H1 (cell line): ENCODE measurements at places on chromosomes 2 and 18. TPM values are rescaled to one million over a fixed set of nuclear protein-coding genes. Genes with fewer than 3 reads are reported as not detected.

The RESP18 gene
- not detected in 2 replicates for total RNA-seq

The KDM3A gene
- total RNA-seq: 25.3 and 29.2 TPM in 2 replicates

The MTCL1 gene
- 60.8 and 62.0 TPM in 2 replicates for total RNA-seq

- no peak overlapping the region for H3K4me3 ChIP-seq
- no peaks in the 10 kb centered on the region for H3K36me3 ChIP-seq
- peaks cover 4% of the 10 kb centered on the region for H3K4me1 ChIP-seq
- no peaks in the 10 kb centered on the region for H3K27me3 ChIP-seq
- no peak overlapping the region for H3K27ac ChIP-seq
These were observed 74.2 kb downstream of the NCAPH start for GRCh38 chr2:96409820-96410164.

The LONRF2 gene
- 0.42 and 0.74 TPM in 2 replicates for total RNA-seq

- H3K27ac ChIP-seq: no peak overlapping the region
- no peak overlapping the region for H3K4me3 ChIP-seq
These were observed 647.9 kb downstream of the PLCL1 start for GRCh38 chr2:198452327-198452726.

- no peak for DNase-seq
- H3K27me3 ChIP-seq: no peaks in the 10 kb centered on the region
- no peak overlapping the region for H3K4me3 ChIP-seq
- no peak overlapping the region for H3K27ac ChIP-seq
- H3K4me1 ChIP-seq: no peaks in the 10 kb centered on the region
- no peaks in the 10 kb centered on the region for H3K36me3 ChIP-seq
These were observed 11.3 kb downstream of the HYCC2 start for GRCh38 chr2:201059961-201060755.

GRCh38 chr2:161005170-161005569, 155.1 kb upstream of the TANK start:
- no peaks in the 10 kb centered on the region for H3K36me3 ChIP-seq
- no peaks in the 10 kb centered on the region for H3K4me1 ChIP-seq
- no peak for DNase-seq
- no peak overlapping the region for H3K4me3 ChIP-seq

DNA sequence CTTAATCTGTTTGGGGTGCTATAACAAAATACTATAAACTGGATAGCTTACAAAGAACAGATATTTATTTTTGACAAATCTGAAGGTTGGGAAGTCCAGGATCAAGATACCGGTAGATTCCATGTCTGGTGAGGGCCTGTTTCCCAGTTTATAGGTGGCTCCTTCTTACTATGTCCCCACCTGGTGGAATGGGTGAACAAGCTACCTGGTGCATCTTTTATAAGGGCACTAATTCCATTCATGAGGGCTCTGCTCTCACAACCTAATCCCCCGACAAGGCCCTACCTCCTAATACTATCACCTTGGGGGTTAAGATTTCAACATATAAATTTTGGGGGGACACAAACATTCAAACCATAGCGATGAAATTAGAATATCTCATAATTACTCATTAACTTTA, 15.6 kb upstream of the NEMP2 start:
- no peaks in the 10 kb centered on the region for H3K36me3 ChIP-seq
- no peaks in the 10 kb centered on the region for H3K27me3 ChIP-seq
- H3K27ac ChIP-seq: no peak overlapping the region
- H3K4me3 ChIP-seq: no peak overlapping the region
- DNase-seq: no peak
- no peaks in the 10 kb centered on the region for H3K4me1 ChIP-seq

GRCh38 chr2:182447863-182448262, 21.0 kb upstream of the PDE1A start:
- no peak overlapping the region for H3K4me3 ChIP-seq
- no peak for DNase-seq
- no peaks in the 10 kb centered on the region for H3K36me3 ChIP-seq
- H3K27me3 ChIP-seq: no peaks in the 10 kb centered on the region

- no peaks in the 10 kb centered on the region for H3K4me1 ChIP-seq
- DNase-seq: no peak
These were observed 737.6 kb downstream of the SLC4A3 start for GRCh38 chr2:220365023-220365422.

The LAMA1 gene
- 48.7 and 48.8 TPM in 2 replicates for total RNA-seq

DNA sequence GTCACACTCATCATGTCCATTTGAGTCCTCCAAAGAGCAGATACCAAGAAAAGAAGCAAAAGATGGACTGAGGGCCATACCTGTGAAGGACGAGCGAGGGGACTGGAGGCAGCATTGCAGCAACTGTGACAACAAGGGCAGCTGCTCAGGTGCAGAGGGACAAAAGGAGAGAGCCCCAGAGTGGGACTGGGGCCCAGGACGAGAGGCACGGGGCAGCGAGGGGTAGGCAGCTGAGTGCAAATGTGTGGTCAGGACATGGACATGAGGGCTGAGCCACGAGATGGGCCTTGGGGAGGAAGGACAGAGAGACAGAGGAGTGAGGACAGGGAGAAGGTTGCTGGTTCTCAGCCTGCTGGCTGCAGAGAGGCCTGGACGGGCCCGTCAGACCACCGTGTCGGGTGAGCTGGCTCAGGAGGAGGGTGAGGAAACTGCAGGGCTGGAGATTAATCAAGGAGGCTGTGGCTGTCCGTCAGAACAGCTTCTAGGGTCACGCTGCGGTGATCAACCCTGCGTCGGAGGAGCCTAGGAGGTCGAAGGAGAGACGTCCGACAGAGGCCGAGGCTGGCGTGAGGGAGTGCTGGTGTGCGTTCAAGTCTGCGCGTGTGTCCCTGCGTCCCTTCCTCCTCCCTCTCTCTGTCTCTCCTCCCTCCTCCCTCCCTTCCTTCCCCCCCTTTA, 206.8 kb upstream of the HDAC4 start:
- DNase-seq: no peak
- no peaks in the 10 kb centered on the region for H3K27me3 ChIP-seq
- H3K36me3 ChIP-seq: no peaks in the 10 kb centered on the region
- no peak overlapping the region for H3K27ac ChIP-seq

DNA sequence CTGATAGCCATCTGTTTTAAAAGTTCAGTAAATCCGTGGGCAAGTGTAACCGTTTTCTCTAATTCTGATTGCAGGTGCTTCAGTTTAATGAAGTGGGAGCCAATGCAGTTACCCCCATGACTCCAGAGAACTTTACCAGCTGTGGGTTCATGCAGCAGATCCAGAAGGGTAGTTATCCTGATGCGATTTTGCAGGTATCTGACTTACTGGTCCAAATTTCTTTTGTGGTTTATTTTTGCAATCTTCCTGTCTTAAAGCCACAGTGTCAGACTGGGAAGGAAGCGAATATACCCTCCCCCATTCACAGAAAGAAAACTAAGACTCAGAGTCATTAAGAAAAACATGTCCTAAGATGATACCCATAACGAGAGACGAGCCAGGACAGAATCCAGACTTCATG, 7.7 kb downstream of the SERPINB2 start:
- DNase-seq: no peak
- no peaks in the 10 kb centered on the region for H3K36me3 ChIP-seq
- H3K27ac ChIP-seq: no peak overlapping the region
- no peaks in the 10 kb centered on the region for H3K27me3 ChIP-seq
- no peaks in the 10 kb centered on the region for H3K4me1 ChIP-seq

DNA sequence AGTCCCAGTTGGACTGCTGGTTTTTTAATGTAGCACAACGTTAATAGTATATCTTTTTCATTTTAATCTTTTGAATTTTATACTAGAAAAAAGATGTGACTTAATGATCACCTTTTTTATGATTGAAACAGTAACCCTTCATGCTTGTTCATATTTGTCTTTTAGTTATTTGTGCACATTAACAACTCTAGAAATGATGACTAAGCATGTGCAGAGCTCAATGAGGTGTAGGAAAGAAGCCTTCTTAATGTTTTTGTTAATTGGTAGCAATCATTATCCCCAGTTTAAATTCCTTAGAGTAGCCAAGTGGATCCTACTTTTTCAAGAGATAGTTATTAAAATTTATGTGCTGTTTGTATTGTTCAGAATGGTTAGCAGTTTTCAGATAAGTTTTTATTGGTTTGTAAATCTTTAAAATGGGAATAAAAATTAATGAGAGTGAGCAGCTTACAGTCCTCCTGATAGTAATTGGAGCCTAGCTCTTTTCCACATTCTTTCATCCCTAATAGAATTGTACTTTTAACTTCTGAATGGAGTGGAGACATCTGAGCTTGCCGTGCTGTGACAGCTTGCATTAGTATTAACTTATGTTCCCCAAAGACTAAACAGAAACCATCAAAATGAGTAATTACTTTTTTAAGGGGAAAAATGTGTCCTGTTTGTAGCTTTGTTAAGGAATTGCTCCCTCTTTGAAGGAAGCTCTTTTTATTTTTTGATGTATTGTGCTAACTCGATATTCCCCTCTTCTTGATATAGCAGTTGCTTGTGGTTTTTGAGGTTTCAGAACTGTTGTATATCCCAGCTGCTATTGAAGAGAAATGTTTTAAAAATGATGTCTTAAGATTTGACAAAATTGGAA, 17.3 kb downstream of the PIK3C3 start:
- H3K4me1 ChIP-seq: no peaks in the 10 kb centered on the region
- no peaks in the 10 kb centered on the region for H3K27me3 ChIP-seq
- no peak overlapping the region for H3K27ac ChIP-seq
- H3K4me3 ChIP-seq: no peak overlapping the region
- peaks cover 4% of the 10 kb centered on the region; the same call in 1 of the 2 replicates for H3K36me3 ChIP-seq

- H3K4me3 ChIP-seq: no peak overlapping the region
- H3K27me3 ChIP-seq: no peaks in the 10 kb centered on the region
- peaks cover 24% of the 10 kb centered on the region for H3K36me3 ChIP-seq
- H3K4me1 ChIP-seq: no peaks in the 10 kb centered on the region
- DNase-seq: no peak
These were observed 34.2 kb downstream of the IMPA2 start for GRCh38 chr18:12015416-12016062.

The SMPD4 gene
- 96.3 and 102 TPM in 2 replicates for total RNA-seq

GRCh38 chr2:84115173-84115857, 343.8 kb downstream of the SUCLG1 start:
- no peaks in the 10 kb centered on the region for H3K27me3 ChIP-seq
- no peak overlapping the region for H3K4me3 ChIP-seq
- H3K4me1 ChIP-seq: no peaks in the 10 kb centered on the region
- DNase-seq: no peak
- H3K36me3 ChIP-seq: no peaks in the 10 kb centered on the region
- no peak overlapping the region for H3K27ac ChIP-seq

GRCh38 chr2:232400256-232401015, 6.2 kb upstream of the ALPG start:
- no peak overlapping the region for H3K27ac ChIP-seq
- no peak overlapping the region for H3K4me3 ChIP-seq
- H3K27me3 ChIP-seq: no peaks in the 10 kb centered on the region
- no peak for DNase-seq

The TRABD2A gene
- total RNA-seq: 18.6 and 19.7 TPM in 2 replicates
